ENCODE measurements at places on chromosomes 6 and 20. TPM values are rescaled to one million over a fixed set of nuclear protein-coding genes. Genes with fewer than 3 reads are reported as not detected.
A peak's percentile ranks its signal among the peaks of the same experiment; 100 is the strongest.

DNA sequence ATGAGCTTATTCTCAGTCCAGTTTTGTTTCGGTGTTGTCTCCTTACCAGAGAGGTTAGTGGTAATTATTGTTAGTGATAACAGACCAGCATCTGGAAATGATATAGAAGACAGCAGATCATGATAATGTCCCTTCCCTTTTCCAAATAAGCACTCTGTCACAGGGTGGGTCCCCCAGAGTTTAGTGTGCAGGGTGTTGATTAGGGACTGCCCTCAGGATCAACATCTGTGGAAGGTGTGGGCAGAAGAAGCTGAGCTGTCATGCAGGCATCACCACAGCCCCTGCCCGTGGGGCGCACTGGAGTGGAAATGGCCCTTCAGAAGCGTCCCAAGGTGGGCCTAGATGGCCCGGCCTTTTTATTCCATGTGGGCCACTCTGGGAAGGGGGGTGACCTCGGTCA, 67.6 kb upstream of the DTNBP1 start:
- DNase-seq, result no peak

- DNase-seq, result no peak
Measured at GRCh38 chr20:18284805-18285533, 3.4 kb upstream of the ZNF133 start.

GRCh38 chr6:148440877-148441453, 98.3 kb downstream of the SASH1 start:
- DNase-seq, result no peak

GRCh38 chr6:19167251-19167650, 669.9 kb upstream of the ID4 start:
- DNase-seq, result no peak

Gene C20orf144
- 0.34 TPM for polyA plus RNA-seq

DNA sequence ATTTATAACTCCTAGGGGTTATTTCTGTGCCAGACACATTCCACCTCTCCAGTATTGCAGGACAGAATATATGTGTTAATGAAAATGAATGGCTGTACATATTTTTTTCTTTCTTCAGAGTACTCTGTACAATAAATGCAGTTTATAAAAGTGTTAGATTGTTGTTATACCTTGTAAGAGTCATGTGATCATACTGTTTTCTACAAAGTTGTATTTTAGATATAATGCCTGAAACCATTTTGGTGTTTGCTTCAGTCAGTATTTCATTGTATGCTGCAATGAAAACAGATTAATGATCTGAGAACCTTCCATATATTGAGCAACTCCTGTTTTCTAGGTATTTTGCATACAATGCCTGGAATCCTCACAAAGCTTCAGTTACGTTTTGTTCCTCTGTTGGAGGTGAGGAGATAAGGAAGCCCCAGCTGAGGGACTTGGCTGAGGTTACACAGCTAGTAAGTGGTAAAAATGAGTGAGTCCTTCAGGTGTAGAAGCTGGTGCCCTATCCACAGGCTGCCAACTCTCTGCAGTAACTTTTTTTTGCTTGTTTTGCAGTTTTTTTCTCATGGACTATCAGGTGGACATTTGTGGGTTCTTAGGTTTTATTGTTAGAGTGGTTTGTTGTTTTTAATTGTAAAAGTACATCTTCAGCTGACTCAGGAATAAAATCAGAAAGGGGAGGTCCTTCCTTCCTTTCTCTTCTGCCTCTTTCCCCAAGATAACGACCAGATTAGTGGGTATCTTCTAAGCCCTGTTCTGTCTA, 11.6 kb downstream of the PDCD2 start:
- DNase-seq, result no peak

Gene SRXN1
- polyA plus RNA-seq, result 6.6 TPM

GRCh38 chr6:100335991-100336390, 128.7 kb downstream of the SIM1 start:
- no peak for DNase-seq

Gene TUBB1
- polyA plus RNA-seq, result 3.1 TPM

DNA sequence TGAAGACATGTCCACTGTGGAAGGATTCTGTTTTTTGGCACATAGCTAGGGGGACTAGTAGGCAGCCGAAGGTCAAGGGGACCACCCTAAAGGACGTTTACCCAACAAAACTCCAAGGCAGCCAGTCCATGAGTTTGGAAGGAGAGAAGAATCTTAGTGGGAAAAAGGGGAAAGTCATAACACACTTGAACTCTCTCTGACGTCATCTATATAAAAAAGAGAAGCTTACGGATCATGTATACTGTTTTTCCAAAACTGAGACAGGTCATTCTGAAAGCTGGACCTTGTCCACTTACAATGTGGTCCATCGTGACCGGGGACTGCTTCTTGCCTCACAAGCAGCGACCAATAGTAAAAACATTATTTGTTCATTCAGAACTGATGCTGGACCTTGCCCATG, 95.5 kb downstream of the MBOAT1 start:
- DNase-seq, result no peak

GRCh38 chr6:168835991-168836390, 395.0 kb downstream of the SMOC2 start:
- DNase-seq, result no peak

DNA sequence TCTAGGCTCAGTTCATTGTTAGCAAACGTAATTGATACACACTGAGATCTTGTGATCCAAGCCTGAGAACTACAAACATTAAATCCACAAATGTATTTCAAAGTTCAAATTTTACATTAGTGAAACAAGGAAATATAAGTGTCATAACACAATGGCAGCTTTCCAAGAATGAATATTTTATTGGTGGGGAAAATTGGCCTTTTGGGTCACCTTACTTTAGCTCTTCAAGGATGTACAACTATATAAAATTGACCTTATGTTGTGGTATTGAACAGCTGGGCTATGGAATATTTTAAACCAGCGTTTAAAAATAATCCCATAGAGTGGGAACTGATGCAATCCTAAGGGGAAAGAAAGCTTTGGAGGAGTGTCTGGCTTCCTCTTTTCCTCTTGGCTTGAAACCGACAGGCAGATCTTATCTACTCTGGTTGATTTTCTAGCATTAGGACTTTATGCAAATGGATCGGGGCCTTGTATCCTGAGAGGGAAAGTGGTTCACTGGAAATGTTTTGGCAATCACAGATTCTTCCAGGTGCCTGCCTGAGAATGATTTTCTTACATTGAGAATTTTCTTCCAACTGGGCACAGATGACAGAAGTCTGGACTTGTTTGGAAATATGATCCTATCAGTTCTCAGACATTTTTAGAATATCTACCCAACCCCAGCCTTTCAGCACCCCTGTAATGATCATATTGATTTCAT, 184.8 kb upstream of the ECI2 start:
- no peak for DNase-seq

GRCh38 chr6:53280207-53280606, 68.5 kb downstream of the ELOVL5 start:
- DNase-seq, result no peak

DNA sequence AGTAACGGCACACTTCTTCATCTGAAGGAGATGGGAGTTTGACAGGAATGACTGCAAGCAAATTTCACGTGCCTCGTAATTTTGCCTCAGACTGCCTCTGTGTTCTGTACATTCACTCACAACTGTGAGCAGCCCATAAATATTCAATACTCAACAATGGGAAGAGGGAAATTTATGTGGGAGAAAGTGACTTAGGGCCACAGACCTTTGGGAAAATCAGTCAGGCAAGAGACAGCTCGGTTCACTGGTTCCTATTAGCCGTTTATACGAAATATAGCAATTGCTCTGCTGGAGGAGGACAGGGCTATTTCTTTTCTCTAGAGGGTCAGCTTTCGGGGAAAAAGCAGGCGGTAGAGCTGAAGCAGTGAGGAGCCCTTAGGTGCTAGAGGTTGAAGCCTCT, 28.0 kb downstream of the OPN5 start:
- DNase-seq, result no peak

DNA sequence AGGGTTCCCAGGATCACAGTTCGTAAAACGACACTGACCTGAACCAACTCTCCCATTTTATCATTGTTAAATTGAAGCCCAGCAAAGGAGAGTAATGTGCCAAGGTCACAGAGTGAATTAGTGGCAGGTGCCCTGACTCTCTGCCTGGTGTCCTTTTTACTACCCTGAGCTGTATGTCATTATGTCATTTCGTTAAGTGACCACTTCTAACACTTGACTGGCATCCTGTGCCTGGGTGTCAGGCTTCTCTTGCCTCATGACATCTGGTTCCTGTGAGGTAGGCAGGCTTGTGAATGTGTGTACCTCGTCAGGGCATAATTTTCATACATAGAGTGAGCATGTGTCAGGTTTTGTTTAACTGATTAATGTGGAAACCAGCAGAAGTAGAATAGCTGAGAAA, 48.6 kb downstream of the RALY start:
- no peak for DNase-seq

Gene TRDN
- not detected for polyA plus RNA-seq

DNA sequence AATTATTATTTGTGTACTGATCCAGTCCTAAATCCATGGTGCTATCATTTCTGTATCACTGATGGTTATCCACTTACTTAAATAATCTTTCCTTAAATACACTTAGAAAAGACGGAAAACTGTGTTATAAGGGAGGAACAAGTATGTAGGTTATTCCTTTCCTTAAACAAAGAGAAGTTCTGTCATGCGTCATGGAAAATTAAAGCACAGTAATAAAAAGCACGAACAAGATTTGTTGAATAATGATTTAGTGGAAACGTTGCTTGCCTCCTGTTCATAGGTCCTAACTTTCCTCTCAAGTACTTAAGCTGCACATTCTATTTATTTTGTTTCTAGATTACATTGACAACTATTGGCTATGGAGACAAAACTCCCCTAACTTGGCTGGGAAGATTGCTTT, 120.4 kb downstream of the KHDC1L start:
- no peak for DNase-seq

DNA sequence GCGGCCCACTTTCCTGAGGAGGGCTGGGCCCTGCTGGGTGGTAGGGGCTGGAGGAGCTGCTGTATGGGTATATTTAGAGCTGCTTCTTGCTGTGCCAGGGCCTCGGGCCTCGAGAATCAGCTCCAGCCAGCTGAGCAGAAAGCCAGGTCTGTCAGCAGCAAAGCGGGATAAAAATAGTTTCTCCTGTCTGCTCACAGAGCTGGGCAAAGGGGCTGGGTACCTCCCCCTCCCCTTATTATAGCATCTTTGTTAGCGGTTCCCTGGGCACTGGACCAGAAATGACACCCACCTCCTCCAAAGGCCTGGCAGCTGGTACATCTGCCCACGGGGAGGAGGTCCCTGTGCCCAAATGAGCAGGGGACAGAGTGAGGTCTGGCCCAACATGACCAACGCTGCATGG, 6.0 kb downstream of the SCRT2 start:
- no peak for DNase-seq

DNA sequence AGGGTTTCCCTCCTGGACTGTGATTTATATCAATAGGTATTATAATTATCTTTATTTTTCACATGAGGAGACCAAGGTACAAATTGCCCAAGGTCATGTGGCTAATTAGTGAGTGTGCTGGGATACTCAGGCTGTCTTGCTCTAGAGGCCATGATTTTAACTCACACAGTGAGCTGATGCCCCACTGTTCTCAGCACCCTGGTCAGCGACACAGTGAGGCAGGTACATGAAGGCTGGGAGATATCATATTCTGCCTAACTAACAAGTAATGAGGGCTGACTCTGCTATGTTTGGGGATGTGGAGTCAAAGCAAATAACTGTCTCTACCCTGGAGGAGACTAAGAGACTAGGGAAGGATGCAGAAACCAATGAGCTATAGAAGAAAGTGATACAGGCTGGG, 501.1 kb downstream of the PTPRT start:
- DNase-seq, result no peak

Gene PSORS1C2
- polyA plus RNA-seq, result 0.16 TPM

GRCh38 chr6:91637217-91637616, 1050.3 kb upstream of the MAP3K7 start:
- DNase-seq, result no peak

- DNase-seq, result no peak
Measured at GRCh38 chr6:87095087-87095509, at the start of gene CGA. TSS of gene CGA (minus strand) at chr6:87095106. CDS start at chr6:87088200, 6,906 bp downstream.

- DNase-seq, result no peak
Measured at GRCh38 chr6:2751871-2752270, 1.1 kb upstream of the MYLK4 start.

GRCh38 chr6:75933387-75933975, 139.0 kb downstream of the IMPG1 start:
- peak; percentile 50 for DNase-seq

DNA sequence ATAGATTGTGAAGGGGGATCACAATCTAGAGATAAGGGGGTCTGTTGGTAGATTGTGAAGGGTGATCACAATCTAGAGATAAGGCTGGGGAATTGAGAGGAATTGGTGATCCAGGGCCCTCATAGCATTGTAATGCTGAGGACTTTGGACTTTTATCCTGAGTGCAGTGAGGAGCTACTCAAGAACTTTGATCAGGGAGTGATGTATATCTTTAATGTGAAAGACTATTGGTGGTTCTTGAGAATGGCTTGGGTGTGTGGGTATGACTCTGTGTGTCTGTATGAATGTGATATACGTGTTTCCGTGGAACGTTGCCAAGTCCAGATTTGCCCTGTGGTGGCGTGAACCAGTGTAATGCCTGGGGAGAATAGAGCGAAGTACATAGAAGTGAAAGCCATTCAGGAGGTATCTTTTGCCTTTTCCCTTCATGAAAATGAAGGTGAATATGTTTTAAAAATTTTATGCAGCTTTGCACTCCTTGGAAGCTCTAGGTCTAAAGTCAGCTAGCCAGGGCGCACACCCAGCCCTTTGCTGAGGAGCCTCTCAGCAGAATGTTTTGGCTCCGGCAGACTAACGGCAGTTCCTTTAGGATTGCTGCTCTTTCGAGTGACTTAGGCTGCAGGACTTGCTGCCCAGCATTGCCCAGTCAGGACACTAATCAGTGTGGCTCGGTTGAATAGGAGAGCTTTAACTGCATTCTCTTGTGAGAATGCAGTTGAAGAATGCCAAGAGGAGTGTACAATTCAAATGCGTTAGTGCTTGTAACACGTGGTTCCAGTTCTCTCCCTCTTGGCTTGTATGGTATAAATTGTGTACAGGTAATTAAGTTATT, 3.5 kb downstream of the ZFAND3 start:
- DNase-seq, result no peak

Gene PI16
- polyA plus RNA-seq, result 1.2 TPM

- DNase-seq, result no peak
Measured at GRCh38 chr6:70309243-70309642, 6.4 kb upstream of the COL9A1 start.

Gene FITM2
- polyA plus RNA-seq, result 7.1 TPM
